ENCODE measurements at places on chromosomes 5 and 9.

DNA sequence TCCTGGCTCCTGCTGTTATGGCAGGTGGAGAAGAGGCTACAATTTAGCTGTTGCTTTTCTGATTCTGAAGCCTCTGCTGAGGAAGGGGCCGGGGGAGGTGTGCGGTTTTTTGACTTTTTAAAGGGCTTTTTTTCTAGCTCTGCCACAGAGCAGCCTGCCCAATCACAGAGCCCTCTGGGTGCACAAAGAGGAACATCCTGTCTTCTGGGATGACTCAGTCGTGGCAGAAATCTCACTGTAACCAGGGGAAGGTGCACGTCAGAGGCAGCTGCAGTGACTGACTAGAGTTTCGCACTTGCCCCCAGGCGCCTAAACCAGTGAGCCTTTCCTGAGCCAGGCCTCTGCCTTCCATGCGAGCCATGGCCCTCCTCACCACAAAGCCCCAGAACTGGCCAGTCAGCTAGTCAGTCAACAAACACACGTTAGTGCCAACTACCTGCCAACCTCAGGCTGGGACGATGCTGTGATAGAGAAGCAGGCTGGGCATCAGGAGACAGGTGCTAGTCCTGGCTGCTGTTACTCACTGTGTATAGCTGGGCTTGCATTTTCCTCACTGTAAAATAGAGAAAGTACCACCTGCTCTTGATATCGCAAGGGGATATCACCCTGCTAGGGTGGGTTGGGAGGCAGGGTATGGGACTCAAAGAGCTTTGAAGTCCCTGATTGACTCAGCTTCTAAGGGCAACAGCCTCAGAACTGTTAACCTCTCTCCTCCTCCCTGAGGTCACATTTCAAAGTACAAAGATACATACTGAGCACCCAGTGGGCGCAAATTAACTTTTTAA is 2.2 kb downstream of the AKNA start:
- DNase-seq: peak; percentile 91

DNA sequence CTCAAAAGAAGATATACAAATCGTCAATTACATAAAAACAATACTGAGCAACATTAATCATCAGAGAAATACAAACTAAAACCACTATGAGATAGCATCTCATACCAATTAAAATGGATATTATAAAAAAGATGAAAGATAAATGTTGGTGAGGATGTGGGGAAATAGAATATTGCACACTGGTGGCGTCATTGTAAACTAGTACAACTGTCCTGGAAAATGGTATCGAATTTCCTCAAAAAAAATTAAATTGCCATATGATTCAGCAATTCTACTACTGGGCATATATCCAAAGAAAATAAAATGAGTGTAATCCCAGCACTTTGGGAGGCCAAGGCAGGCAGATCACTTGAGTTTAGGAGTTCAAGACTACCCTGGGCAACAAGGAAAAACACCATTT is 326.0 kb upstream of the FTMT start:
- no peak for DNase-seq

DNA sequence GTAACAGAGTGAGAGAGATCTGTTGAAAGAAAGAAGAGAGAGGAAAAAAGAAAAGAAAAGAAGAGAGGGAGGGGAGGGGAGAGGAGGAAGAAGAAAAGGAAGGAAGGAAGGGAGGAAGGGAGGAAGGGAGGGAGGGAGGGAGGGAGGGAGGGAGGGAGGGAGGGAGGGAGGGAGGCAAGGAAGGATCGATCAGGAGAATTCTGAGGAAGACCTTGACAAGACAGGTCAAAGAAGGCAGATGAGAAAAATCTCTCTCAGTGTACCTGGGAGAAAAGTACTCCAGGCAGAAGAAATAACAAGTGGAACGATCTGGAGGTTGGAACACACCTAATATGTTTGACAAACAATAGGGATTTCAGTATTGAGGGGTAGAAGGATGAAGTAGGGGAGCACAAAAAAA is 64.6 kb upstream of the SUSD1 start:
- DNase-seq: no peak

- DNase-seq: no peak
Measured at GRCh38 chr5:68176253-68176652, 39.3 kb upstream of the PIK3R1 start.

DNA sequence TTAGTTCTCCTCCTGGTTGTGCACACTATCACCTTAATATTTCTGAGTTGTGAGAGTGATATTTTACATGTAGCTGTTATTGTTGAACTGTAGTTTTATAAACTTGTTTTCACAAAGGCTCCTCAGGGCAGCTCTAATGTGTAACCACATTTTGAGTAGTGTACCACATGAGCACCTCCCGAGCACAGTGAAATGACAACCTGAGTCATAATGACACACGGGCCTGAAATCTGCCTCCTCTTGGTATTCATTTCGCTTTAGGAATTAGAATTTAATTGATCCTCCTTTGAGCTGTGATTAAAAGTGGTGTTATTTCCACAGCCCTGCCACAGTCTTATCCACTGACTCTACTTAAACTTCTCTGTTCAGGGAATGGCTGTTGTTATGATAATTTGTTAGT is 7.9 kb downstream of the MTRR start:
- DNase-seq: no peak

All from GF-D8 (cell line).